ENCODE measurements at places on chromosomes 6 and 20. TPM values are rescaled to one million over a fixed set of nuclear protein-coding genes. Genes with fewer than 3 reads are reported as not detected.

DNA sequence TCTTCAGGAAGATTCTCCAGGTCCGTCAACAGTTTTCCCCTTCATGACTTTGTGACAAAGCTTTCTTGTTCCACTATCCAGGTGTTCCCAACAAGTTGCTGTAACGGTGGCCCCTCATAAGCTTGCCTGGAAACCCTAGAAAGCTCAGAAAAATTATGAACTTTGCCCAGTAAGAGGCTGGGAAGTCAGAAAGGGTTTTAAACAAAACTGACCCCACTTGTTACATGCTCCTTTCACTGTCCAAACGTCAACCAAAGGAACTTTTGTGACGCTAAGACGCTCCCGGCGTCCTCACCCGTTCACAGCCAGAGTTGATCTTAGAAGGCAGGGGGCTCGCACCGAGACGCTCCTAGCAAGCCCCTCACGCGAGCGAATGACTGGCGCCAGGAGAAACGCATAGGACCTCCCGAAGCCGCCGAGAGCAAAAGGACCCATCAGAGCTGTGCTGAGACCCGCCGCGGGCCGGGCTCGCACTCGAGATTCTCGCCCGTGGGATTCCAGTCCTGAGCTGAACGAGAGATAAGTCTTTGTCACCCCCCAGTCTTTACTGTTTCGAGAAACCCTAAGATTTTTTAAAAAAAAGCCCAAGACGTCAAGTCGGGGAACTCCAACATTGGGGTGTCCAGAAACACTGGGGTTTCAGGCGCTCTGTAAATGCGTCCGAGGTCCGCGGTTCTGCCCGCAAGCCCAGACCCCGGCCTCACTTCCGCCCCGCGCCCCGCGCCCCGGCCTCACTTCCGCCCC lies 544 bp upstream of the ACAT2 start:
- DNase-seq, result no peak

DNA sequence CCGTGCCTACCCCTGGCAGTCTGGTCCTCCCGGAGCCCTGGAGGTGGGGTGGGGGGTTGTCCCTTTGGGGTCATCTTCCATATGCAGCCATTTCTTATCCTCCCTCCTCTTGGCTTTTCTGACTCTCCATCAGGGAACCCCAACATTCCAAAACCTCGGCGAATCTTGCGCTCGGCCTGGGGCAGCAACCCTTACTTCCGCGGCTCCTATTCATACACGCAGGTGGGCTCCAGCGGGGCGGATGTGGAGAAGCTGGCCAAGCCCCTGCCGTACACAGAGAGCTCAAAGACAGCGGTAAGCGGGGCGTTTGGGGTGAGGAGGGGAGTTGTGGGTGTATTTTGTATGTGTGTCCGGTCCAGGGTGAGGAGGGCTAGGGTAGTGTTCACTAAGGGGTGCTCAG lies 168.0 kb upstream of the RNF24 start:
- no peak for DNase-seq

DNA sequence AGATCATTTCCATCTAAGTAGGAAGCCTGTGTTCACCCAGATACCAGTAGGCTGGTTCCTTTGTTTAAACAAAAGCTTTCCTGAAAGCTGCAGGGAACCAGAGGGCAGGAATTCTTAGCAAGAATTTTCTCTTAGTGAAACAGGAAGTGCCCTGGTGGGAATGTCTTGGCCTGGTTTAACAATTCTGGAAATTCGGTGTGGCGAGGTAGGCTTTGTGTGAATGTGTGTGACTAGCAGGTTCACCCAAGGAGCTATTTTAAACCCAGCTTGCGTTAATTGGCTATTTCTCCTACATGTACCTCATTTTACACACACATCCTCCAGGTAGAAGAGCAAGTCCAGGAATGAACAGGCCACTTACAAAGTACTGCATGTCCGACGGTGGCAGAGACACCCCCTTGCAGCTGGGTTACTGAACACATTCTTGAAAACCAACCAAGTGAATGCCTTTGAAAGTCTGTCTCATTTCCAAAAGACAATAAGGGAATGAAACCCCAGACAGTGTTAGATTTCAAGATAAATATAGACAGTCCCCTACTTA lies 64.6 kb downstream of the GFOD1 start:
- DNase-seq, result no peak

DNA sequence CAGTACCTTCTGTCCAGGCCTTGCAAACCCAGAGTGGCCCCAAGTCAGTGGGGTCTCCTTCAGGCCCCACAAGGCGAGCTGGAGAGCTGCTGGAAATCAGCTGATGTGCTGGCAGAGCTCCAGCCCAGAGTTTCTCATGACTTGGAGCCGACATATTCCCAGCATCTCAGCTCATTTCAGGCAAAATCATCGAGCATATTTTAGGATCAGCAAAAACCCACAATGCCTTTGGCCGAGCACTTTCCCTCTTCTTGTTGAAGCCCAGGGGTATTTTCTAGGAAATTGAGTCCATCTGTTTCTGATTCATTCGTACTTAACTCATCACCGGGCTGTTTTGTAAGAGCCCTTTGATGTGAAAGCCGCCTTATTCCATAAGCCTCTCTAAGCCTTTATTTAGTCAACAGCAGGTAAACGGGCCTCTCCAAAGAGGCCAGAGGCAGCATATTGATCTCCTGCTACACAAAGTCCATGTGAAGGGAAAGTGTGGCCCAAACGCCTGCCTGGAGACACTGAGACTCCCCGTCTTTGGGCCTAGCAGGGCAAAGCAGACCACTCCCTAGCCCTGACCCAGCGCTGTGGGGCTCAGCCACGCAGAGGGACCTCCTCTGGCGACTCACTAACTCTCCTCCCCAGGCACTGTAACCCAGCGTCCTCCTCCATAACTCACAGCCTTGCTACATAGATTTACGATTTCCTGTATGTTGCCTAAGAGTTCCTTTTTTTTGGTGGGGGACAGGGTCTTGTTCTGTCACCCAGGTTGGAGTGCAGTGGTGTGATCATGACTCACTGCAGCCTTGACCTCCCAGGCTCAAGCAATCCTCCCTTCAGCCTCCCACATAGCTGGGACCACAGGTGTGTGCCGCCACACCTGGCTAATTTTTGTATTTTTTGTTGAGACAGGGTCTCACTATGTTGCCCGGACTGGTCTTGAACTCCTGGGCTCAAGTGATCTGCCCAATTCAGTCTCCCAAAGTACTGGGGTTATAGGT lies 12.1 kb upstream of the C20orf203 start:
- no peak for DNase-seq

- no peak for DNase-seq
These were observed 327.9 kb upstream of the MARCKS start for GRCh38 chr6:113529196-113529595.

DNA sequence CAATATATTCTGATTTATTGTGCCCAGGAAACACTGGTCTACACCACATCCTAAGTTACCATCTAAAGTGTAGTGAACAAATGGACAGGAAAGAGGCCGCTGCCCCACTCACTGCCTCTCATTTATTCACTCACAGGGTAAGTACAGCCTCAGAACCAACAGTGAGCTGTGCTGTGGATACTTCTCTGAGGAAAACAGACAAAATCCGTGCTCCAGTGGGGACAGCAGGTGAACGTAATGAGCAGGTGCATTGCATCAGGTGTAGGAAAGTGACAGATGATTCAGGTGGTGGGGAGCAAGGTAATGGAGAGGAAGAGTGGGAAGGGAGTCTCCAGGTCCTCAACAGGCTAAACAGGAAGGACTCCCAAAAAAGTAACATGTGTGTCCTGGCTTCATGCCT lies 8.4 kb upstream of the ULBP2 start:
- DNase-seq, result no peak

DNA sequence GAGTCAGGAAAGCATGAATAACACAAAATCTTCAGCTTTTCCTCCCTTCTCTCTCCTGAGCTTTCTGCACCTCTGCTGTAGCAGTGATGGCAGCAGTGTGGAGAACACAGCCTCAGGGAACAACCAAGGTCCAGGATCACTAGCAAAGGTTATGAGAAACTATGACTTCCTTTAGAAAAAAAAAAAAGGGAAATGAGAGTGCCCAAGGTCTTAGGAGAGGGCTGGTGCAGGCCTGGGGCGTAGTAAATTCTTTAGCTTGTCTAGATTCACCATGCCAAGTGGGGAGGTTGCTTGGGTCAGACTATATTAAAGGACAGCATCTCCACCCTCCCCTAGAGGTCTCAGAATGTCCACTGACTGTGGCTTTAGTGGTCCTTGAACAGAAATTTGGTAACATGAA lies 40.4 kb upstream of the POLR1H start:
- no peak for DNase-seq

- no peak for DNase-seq
These were observed 14.7 kb upstream of the SIM1 start for GRCh38 chr6:100479179-100480035.

GRCh38 chr6:44676246-44676790 lies 288.8 kb downstream of the CDC5L start:
- no peak for DNase-seq

GRCh38 chr6:39980839-39981580 lies 46.7 kb upstream of the MOCS1 start:
- peak; percentile 27 for DNase-seq

GRCh38 chr6:162058281-162058875 lies 669.2 kb downstream of the PRKN start:
- DNase-seq, result peak; percentile 85

DNA sequence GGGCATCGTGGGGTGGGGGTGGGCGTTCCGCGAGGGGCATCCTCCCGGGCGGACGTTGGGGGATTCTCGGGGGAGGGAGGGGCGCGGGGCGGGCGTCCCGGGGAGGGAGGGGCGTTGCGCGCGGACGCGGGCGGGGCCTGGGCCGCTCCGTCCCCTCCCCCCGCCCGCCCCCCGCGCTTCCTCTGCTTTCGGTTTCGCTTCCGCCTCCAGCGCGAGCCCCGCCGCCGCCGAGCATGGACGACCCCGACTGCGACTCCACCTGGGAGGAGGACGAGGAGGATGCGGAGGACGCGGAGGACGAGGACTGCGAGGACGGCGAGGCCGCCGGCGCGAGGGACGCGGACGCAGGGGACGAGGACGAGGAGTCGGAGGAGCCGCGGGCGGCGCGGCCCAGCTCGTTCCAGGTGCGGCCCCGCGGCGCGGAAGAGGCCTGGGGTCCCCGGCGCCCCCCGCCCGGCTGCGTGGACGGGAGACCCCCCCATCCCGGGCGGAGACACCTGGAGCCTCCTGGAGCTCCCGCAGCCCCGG lies at the start of gene OGFR:
Gene OGFR, plus strand, starts transcription at position 209 of the 528 bp plus-strand sequence. Its CDS starts 25 bp downstream, at position 234.
- no peak for DNase-seq

DNA sequence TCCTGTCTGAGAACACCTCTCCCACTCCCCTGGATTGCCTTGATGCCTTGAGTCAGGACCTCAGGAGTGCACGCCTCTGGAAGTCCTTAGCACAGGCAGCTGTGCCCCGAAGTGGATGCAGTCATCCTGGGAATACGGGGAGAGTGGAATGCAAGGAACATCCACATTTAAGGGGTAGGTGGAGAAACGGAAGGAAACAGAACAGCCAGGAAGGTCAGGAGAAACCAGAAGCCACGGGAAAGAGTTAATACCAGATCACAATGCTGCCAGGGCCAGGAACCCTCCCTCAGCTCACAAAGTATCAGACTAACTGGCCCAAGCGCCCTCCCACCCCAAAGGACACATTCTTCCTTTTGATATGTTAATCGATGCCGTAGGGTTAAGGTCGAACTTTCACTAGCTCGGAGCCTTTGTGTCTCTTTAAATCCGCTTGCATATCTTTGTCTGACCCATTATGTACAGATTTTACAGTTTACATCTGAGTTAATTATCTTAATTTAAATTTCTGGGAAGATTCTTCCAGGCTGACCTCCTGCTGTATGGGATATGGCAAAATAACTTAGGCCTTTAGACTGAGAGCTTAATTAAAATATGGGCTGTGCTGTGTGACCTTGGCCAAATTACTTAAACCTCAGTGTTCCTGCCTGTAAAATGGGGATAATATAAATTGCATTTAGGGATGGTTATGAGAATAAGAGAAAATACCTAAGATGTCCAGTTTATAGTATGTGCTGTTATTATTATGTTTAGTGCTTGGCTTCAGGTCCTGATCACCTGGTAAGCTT lies 24.0 kb upstream of the CCND3 start:
- DNase-seq, result peak; percentile 16

GRCh38 chr6:13615792-13616120 lies 621 bp downstream of the NOL7 start:
- DNase-seq, result peak; percentile 38

GRCh38 chr20:22617160-22617559 lies 32.8 kb upstream of the FOXA2 start:
- DNase-seq, result peak; percentile 89

- DNase-seq, result no peak
These were observed 23.3 kb downstream of the LRRN4 start for GRCh38 chr20:6030453-6031080.

DNA sequence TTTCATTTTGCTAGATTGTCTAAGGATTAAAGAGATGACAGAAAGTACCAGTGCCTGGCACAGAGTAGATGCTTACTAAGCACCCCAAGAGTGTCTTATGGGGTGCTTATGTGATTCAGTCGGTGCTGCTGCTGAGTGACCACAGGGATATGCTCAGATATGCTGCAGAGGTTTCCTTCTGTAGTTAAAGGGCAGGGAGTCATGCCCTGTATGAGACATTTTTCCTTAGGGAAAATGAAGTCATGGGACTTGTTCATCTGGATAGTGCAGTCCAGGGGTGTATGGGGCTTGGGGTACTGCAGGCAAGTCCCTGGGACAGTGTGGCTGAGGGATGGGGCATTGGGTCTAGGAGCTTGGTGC lies 25.1 kb downstream of the TOX2 start:
- DNase-seq, result no peak

DNA sequence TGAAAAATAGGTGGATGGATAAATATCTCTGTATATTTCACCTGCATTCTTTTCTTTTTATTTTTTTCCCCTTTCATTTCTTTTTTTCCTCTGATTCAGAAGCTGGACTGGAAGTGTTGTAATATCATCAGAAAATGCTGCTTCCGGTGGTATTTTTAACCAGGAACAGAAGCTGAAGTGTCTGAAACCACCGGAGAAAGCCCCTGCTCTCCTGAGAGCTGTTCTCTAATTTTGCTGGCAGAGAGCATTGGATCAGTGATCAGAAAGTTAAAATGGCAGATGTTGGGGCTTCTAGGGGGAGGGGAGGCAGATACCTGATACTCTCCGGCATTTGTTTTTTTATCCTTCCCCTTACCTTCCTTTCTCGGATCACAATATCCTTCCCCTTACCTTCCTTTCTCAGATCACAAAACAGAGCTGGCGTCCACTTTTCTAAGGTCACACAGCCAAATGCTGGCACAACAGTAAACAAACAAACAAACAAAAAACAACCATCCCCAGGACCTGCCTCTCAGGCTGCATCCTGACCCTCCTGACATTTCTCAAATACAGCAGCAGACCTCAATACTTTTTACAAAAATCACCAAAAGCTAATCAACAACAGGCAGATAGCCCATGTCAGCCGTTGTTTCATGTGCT lies 143.2 kb upstream of the ZNF217 start:
- DNase-seq, result no peak

DNA sequence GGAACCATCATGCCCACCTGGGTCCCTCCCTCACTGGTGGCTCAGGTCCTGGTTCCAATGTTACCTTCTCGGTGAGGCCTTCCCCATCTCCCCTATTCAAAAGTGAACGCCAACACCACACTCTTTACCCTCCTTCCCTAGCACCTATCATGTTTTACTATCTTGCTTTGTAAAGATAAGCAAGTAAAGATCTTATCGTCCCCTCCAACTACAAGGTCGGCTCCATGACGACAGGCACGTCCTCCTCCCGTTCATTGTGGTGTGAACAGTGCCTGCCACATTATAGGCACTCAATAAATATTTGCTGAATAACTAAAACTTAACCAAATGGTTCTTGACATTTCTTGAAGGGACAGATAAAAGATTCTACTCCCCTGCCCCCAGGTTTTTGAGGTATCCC lies 147.1 kb downstream of the PREX1 start:
- no peak for DNase-seq

- DNase-seq, result no peak
These were observed 31.8 kb upstream of the ELMO2 start for GRCh38 chr20:46438156-46438750.

GRCh38 chr6:1809291-1809988 lies 199.7 kb downstream of the FOXC1 start:
- DNase-seq, result no peak

The ZNF391 gene
- 1.9 TPM for total RNA-seq

The TMEM217 gene
- 0.55 TPM for total RNA-seq

The TDRD6 gene
- 1.3 TPM for total RNA-seq

All from mucosa of gallbladder (tissue), 1 donor.